ENCODE measurements at places on chromosomes 4 and X. TPM values are rescaled to one million over a fixed set of nuclear protein-coding genes. Genes with fewer than 3 reads are reported as not detected.

SLC6A8 gene
- 1.0 TPM for total RNA-seq

DNA sequence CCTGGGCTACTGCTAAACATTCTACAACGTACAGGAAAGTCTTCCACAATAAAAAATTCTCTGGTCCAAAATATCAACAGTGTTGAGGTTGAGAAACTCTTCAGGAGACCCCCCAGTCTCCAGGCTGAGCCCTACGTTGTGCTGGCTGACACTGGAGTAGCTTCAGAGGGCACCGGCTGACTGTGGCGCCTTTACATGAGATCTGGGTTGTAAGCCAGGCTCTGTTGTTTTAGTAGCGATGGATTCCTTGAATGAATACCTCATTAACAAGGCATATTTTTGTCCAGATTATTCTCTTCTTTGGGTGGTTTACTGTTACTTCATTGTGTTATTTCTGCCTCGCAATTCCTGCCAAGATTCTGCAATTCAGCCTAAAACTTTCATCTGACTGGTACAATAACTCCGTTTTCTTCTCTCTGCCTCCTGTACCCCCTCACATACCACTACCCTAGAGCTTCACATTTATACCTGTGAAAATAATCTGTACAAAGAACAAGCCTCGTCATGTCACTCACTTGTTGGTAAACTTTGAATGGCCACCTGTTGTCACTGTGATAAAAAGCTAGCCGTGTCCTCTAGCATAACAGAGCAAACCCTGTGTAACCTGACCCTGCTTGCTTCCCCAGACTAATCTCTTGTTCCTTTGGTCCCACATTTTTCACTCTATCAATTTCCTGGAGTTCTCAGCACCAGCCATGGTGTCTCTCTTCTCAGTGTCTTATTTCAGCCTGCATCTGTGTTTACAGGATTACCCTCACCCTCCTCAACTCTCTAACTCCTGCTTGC is 1476.1 kb upstream of the TENM3 start:
- no peak for DNase-seq

SLC16A2 gene
- 0.46 TPM for total RNA-seq

IBSP gene
- total RNA-seq: not detected

DNA sequence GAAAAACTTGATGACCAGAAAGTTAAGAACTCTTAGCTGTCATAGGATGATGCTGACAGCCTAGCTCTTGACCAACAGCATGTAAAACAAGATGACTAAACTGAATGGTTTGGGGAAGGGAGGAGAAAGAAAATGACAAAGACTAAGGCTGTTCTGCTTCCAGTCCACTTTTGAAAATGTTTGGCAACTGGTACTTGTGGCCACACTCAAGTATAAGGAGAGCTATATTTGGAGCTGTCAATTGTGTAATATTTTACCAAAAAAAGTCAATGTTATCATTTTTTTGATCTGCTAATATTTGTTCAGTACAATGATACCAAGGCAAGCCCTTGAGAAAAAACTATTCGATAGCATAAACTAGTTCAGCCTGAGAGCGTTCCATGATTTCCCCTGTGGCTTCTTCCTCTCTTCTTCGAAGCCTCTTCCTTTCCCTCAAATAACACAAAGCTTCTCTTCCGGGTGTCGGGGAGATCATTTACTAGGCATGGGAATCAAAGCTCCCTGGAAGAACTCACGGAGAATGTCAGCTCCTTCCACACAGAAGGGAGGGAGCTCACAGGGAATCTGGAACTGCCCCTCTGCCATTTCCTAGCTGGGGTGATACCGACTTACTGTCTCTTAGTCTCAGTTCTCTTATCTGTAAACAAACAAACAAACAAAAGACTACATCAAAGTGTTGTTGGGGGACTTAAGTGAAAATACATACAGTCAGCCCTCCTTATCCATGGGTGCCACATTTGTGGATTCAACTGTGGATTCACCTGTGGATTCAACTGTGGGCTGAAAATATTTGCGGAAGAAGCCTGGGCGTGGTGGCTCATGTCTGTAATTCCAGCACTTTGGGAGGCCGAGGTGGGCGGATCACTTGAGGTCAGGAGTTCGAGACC is 82.6 kb downstream of the SCD5 start:
- DNase-seq: no peak

DNA sequence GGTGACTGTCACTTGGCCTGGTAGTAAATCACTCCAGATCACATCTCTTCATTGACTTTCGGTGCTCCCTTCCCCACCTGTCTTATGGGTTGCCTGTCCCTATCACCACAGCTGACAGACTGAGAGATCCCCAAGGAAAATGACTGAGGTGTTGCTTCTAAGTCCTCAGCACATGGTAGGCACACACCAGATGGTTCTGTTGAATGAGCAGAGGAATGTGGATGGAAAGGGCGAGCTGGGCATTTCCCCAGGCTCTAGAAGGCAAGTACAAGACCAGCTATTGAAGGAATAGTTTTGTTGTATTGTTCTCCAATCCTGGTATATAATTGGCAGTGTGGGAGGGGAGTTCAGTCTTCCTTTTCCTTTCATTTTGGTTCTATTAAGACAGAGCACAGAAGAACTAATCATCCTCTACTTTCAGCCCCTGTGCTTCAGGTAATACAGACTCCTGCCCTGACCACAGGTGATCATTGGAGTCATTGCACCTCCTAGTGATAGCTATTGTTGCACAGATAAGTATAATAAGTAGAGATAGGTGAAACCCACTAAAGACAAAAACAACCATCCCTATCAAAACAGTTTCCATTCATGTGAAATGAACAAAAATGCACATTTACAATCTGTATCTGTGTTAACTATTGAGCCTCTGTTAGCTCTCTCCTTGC is 158.6 kb downstream of the TRAM1L1 start:
- DNase-seq: no peak

All from CD8-positive, alpha-beta memory T cell (primary cell).